Myocyte (in vitro differentiated cells): ENCODE measurements at places on chromosomes 13 and 19.

DNA sequence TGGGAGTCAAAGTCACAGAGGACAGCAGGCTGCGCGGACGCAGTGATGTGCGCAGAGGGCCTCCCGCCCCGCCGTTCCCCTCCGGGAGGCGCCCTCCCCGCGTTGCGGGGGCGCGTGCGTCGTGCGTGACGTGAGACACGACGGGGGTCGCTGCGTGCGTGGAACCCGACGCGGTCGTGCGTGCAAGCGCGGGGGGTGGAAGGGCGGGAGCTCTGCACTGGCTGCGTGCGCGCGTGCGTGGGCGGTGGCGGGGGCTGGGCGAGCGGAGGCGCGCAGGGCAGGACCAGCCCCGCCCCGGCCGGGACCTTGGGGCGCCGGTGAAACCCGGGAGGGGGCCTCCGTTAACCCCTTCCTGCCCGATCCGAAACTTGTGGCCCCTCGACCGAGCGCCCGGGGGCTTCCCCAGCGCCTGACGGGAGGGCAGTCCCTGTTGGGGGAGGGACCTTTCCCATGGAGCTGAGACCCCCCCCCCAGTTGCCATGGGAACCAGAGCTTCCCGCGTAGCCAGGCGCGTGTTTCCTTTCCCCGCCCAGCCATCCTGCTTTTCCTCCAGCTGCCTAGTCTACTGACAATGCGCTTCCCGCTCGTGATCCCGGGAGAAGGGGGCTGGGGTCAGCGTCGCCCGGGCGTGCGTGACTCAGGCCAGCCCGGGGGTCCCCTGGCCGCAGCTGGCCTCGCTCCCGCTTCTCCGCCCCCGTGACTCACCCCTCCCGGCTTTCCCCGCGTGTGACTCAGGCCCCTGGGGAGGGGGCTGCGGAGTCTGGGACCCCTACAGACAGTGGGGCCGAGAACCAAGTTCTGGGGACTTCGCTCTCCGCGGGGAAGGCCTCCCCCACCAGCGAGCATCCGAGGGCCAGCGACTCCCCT lies 7.3 kb upstream of the HOOK2 start:
- peak; percentile 79 for DNase-seq

- no peak for DNase-seq
These were observed 137.6 kb upstream of the PEG3 start for GRCh38 chr19:56978023-56978565.

DNA sequence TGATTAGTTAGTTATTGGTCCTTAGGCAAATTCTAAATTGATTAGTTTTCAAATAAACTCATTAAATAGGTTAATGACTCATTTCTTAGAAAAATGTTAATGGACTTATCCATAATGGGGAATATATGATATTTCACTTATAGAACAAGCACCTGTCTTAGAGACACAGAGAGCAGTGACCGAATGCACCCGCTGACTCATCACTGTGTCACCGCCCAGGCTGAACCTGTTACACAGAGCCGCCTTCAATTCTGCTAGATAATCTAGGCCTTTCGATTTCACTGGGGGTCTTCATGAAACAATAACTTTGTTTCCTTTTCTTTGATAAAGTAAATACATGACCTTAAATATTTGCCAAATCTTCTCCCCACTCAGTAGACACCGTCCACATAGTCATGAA lies 13.1 kb downstream of the IRS2 start:
- DNase-seq: peak; percentile 36

GRCh38 chr13:104477261-104477660 lies 1411.0 kb upstream of the SLC10A2 start:
- DNase-seq: peak; percentile 46

- DNase-seq: no peak
These were observed 222.6 kb upstream of the MAB21L1 start for GRCh38 chr13:35698911-35699576.

- DNase-seq: no peak
These were observed 2898.7 kb upstream of the PCDH20 start for GRCh38 chr13:64314331-64314730.

DNA sequence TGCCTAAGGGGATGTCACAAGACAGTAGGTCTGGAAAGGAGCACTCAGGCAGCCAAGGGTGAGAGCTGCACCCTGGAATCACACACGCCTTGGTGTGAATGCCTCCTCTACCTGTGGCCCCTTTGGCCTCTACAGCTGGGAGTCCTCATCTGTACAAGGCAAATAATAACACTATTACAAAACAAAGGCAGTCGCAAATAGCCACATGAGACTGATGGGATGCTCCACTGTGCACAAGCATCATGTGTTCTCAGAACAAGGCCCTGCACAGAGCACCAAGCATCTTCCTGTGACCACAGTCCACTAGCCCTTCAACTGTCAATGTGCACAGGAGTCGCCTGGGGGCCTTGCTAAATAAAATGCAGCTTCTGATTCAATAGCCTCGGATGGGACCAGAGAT lies 44.6 kb upstream of the HNRNPA1L2 start:
- no peak for DNase-seq

GRCh38 chr13:96112936-96113335 lies 23.0 kb downstream of the HS6ST3 start:
- DNase-seq: no peak

- DNase-seq: no peak
These were observed 152.0 kb upstream of the SLC10A2 start for GRCh38 chr13:103218253-103218652.

- DNase-seq: no peak
These were observed 118.7 kb upstream of the MAB21L1 start for GRCh38 chr13:35595181-35595580.

GRCh38 chr19:15284091-15284490 lies 48.2 kb downstream of the BRD4 start:
- DNase-seq: no peak

DNA sequence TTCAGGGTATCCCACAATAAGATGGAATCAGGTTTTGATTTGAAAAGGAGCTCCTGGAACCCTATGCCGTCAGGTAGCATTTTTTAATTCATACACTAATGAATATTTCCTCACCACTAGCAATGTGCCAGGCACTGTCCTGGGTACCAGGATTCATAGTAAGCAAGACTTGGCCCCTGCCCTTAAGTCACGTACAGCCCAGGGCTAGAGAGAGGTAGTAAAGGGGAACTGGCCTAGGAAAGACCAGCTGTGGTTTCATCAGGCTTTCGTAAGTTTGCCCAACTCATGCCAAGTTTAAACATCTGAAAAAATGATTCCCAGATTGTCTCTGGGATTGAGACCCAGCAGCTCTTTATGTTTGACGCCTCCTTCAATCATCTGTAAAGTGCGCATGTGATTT lies 45.9 kb upstream of the AMER2 start:
- DNase-seq: no peak

GRCh38 chr19:19627621-19628500 lies at the start of gene LPAR2:
LPAR2 (minus strand) TSS chr19:19628220; CDS start chr19:19627275, 945 bp downstream.
- no peak for DNase-seq

- DNase-seq: no peak
These were observed 2.6 kb downstream of the PTPRS start for GRCh38 chr19:5337708-5338655.

- no peak for DNase-seq
These were observed 1.5 kb downstream of the NFIC start for GRCh38 chr19:3367628-3368440.

- DNase-seq: no peak
These were observed 1.6 kb upstream of the ZNF497 start for GRCh38 chr19:58364146-58364545.

- DNase-seq: no peak
These were observed 178.6 kb downstream of the RBM26 start for GRCh38 chr13:79227418-79227817.

- no peak for DNase-seq
These were observed 180.4 kb downstream of the ZNF536 start for GRCh38 chr19:30552593-30552992.

DNA sequence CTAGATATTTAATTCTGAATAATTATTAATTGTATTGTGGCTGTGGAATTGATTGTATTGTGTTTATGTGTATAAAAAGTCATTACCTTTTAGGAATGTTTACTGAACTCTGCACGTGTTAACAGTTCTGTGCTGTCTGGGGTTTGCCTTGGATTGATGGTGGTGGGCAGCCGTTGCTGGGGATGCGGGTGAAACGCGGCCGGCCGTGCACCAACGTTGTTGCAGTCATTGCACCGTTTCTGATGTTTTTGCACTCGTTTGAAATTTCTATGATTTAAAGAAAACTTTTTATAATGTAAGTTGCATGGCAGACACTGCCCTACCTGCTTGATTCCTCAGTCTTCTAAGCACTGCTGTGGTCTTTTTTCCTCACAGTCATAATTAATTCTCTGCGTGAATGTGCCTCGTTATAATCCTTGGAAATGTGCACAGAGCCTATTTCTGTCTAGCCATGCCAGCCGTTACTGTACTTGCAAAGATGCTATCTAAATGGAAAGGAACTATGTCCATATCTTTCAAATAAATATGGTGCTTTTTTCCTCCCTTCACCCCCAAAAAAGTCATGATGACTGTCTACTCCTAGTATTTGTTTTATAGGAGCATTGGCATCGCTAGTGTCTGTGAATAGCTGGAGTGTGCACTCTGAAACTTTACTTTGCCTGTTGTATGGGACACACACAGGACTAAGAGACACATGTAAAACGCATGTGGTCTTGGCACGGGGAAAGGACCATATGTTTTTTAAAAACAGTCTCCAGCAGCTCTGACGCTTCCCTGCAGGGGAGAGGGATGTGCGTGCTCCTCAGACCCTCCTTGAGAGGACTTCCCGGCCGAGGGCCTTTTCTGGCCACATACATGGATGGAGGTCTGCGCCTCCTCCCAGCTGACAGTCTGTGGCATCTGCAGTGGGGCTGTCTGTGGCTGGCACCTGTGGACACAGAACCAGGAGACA lies 40.7 kb upstream of the MCF2L start:
- no peak for DNase-seq

GRCh38 chr13:104648291-104648690 lies 1582.1 kb upstream of the SLC10A2 start:
- DNase-seq: no peak

DNA sequence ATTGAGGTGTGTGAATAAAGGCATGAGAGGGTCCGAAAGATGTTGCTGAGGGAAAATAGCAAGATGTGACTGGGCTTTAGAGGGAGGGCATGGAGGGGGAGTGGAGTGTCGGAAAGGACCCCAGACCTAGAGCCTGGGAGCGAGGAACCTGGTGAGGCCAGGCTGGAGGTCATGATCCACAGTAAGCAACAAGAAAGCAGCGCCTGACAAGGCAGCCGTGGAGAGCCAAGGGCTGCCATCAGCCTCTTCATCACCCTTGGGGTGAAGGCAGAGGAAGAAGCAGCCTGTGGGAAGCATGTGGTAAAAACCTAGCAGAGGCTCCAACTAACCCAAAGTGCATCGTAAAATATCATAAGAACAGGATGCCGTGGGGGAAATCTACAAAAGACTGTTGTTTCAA lies 162.8 kb upstream of the SOX1 start:
- DNase-seq: no peak

DNA sequence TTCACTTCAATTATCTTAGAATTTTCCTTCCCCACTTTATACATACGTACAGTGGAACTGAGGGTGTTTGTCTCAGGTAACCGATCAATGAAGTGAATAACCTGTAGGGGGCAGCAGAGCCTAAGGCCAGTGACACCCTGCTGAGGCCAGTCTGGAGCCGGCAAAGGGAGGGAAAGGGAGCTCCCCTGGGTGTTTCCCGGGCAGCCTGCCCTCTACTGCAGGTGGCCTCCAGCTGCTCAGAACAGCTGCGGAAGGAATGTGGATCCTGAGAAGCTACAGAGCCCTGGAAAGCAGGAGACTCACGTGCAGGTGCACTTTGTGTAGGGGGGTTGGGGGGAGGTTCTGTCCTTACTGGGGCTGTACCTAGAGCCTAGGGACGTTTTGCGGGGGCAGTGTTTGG lies 832 bp upstream of the ZNF491 start:
- DNase-seq: peak; percentile 91

GRCh38 chr13:37601648-37602440 lies 3.3 kb upstream of the POSTN start:
- DNase-seq: no peak

GRCh38 chr19:39046037-39046821 lies 13.9 kb upstream of the FBXO27 start:
- no peak for DNase-seq

- DNase-seq: peak; percentile 83
These were observed 3.6 kb downstream of the MAU2 start for GRCh38 chr19:19324059-19324770.

GRCh38 chr13:107678075-107678689 lies 537.2 kb downstream of the LIG4 start:
- DNase-seq: no peak

DNA sequence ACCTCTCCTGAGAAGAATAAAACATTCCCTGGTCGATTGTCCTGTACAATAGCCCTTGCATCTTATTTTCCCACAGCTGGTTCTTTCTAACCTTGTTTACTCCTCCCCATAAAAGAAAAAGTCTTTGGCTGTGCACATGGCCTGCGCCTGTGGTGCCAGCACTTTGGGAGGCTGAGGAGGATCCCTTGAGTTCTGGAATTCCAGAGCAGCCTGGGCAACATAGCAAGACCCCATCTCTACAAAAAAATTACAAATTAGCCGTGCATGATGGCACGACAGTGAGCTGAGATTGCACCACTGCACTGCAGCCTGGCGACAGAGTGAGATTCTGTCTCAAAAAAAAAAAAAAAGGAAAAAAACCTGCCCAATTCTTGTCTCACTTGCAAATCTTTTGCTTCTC lies 7.2 kb upstream of the NUP62 start:
- DNase-seq: no peak

- no peak for DNase-seq
These were observed 12.1 kb downstream of the CEBPA start for GRCh38 chr19:33290082-33290815.

- DNase-seq: no peak
These were observed 2.6 kb downstream of the ZNF71 start for GRCh38 chr19:56597696-56598095.

GRCh38 chr19:55471266-55471665 lies 5.2 kb upstream of the ZNF628 start:
- DNase-seq: no peak

DNA sequence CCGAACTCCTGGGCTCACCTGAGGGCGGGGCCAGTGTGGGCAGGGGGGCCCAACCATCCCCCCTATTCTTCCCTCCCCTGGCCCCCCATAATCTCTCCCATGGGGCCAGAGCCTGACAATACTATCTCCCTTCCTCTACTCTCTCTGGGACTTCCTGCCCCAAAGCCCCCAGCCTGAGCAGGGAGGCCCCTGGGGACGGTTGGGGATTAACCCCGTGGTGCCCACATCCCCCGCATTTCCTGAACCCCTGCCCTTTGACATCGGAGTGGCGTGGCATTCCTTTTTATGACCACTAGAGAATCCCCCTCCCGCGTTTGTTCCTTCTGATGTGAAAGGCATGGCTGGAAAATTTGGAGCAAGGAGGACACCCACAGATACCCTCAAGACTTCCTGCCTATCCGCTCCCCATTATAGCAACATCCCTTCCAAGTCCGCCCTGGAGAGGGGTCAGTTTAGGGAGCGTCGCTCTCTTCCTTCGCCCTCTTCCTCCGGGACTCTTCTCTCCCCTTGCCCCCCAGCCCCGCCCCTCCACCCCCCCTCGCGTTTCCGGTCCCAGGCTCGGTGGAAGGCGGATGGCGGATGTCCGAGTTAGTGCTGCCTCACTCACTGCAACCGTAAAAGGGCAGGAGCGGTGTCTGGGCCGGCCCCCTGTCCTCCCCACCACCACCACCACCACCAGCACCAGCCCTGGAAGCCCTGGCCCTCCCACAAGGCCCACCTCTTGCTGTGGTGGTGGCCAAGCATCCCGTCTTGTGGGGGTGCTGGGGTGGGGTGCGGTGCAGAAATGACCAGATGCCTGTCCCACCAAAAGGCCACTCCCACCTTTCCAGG lies 1.8 kb downstream of the VASP start:
- DNase-seq: peak; percentile 77

GRCh38 chr19:37979547-37980082 lies 72.6 kb downstream of the SIPA1L3 start:
- no peak for DNase-seq
